Naive thymus-derived CD4-positive, alpha-beta T cell (primary cell): ENCODE measurements at places on chromosomes 11 and 22.

DNA sequence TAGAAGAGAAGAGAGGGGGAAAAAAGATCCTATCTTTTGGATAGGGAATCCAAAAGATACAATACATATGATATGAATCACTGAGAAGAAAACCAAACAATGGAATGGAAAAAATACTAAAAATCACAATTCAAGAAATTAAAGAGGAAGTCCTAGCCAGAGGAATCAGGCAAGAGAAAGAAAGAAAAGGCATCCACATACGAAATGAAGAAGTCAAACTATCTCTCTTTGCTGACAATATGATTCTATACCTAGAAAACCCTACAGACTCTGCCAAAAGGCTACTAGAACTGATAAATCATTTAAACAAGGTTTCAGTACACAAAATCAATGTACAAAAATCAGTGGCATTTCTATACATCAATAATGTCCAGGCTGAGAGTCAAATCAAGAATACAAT is 91.4 kb downstream of the EFCAB6 start:
- no peak overlapping the region for H3K27ac ChIP-seq
- no peak for DNase-seq
- no peaks in the 10 kb centered on the region for H3K27me3 ChIP-seq
- H3K4me1 ChIP-seq = no peaks in the 10 kb centered on the region

- no peaks in the 10 kb centered on the region for H3K27me3 ChIP-seq
- no peak overlapping the region for H3K27ac ChIP-seq
- no peak overlapping the region for H3K4me3 ChIP-seq
- H3K36me3 ChIP-seq = no peaks in the 10 kb centered on the region
- DNase-seq = no peak
These were observed 215.2 kb upstream of the MPPED2 start for GRCh38 chr11:30801357-30801756.

DNA sequence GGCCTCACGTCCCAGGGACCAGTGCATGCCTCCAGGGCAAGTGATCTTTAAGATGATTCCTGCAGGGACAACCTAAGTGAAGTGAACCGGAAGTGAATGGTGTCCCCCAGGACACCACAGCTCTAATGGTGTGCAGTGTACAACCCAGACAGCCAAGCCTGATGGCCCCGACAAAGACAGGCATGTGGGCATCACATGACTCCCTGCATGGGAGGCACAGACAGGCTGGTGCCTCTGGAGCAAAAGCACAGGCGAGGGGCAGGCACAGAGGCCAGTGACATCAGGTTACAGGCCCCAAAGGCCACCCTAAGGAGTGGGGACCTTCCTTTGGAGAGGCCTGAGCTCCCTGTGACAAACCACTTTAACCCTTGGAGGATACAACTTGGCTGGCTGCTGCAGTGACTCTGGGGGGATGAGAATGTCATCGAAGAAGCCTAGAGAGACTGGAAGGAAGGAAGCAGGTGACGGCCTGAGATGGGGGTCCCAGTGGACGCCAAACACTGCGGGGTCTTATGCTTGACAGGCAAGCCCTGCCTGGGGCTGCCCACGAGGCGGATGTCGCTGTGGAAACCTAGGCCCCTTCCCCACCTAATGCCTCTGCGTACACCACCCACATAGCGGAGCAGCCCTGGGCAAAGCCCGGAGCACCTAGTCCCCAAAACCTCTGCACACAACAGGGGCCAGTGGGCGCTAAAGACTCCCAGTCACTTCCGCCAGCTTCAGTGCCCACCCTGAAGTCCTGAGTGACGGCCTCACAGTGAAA is 12.4 kb downstream of the POLR3H start:
- no peak for DNase-seq
- H3K36me3 ChIP-seq = no peaks in the 10 kb centered on the region
- H3K27me3 ChIP-seq = no peaks in the 10 kb centered on the region
- no peak overlapping the region for H3K4me3 ChIP-seq

- H3K27ac ChIP-seq = no peak overlapping the region
- H3K27me3 ChIP-seq = no peaks in the 10 kb centered on the region
- no peaks in the 10 kb centered on the region for H3K4me1 ChIP-seq
- no peak for DNase-seq
These were observed 418.2 kb downstream of the METTL15 start for GRCh38 chr11:28526406-28526751.

DNA sequence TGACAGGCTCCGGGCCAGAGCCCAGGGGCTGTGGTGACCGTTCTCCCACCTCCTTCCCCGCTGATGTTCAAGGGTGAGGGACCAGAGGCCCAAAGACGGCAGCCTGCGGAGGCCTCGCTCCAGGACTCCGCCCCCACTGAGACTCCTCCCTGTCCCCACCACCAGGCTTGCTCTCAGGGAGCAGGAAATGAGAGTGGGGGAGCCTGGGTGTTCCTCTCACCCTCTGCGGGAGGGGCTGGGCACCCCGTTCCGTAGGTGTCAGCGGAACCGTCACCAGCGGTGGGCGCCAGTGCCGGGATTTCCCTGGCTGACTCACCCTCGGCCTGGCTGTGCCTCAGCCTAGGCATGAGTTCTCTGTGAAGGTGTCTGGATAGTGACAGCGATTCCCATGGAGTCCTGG is 15.7 kb downstream of the DAGLA start:
- peaks cover 14% of the 10 kb centered on the region for H3K4me1 ChIP-seq
- H3K4me3 ChIP-seq = peak overlapping the region; percentile 55

DNA sequence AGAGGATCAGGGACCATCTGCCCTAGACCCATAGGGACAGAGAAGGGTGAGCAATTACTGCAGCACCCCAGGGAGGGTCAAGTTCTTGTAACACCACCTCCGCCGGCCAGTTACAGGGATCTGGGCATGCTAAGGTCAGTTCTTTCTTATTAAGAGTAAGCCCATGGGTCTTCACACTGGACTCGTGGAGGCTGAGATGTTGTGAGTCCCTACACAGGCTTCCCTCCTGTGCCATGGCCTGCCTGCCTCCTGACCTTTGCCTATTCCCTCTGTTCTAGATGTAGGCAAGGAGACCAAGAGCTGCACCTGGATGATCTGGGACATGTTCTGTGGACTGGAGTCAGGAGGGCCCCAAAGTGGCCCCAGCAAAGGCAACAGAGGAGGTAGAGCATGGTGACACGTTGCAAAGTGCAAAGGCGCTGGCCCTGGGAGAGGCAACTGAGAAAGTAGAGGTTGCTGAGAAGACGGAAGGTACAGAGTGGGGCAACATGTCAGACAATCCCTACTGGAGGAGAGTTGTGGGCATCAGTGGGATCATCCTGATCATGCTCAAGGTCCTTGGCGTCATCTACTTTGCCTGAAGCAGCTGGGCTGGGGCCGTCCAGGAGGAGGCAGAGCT is 16.3 kb upstream of the GNAZ start:
- DNase-seq = no peak
- no peak overlapping the region for H3K27ac ChIP-seq
- H3K4me3 ChIP-seq = no peak overlapping the region
- no peaks in the 10 kb centered on the region for H3K36me3 ChIP-seq
- no peaks in the 10 kb centered on the region for H3K27me3 ChIP-seq
- no peaks in the 10 kb centered on the region for H3K4me1 ChIP-seq

- no peak for DNase-seq
- H3K4me1 ChIP-seq = no peaks in the 10 kb centered on the region
- no peaks in the 10 kb centered on the region for H3K36me3 ChIP-seq
- no peaks in the 10 kb centered on the region for H3K27me3 ChIP-seq
- H3K27ac ChIP-seq = no peak overlapping the region
These were observed 901.2 kb downstream of the METTL15 start for GRCh38 chr11:29009426-29009825.

- no peaks in the 10 kb centered on the region for H3K27me3 ChIP-seq
- no peak overlapping the region for H3K27ac ChIP-seq
- H3K4me3 ChIP-seq = no peak overlapping the region
- no peaks in the 10 kb centered on the region for H3K4me1 ChIP-seq
These were observed 374.8 kb downstream of the MIAT start for GRCh38 chr22:27032091-27032761.

DNA sequence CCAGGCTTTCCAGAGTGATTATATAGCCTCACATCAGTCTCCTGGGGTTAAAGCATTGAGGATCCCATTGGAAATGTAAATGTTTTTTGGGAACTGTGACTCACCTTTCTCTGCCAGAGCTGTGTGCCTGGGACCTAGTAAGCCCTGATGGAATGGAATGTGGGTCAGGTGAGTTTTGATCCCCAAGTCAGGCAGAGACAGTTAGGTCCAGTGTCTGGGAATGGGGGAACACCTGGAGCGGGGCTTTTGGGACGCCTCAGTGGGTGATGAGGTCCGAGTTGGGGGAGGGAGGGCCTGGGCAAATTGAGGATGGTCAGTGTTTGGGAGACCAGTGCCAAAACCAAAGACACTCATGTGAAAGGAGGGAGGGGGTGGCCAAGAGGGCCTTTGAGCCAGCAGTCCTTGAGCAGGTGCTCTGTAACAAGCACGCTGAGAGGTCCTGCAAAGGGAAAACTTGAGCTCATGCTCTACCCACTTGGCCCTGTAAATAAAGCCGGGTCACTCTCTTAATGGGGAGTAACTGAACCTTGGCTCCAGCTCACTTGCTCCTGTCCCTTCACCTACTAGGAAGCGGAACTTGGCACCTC is 104.7 kb downstream of the NAV2 start:
- no peaks in the 10 kb centered on the region for H3K4me1 ChIP-seq
- DNase-seq = no peak
- no peaks in the 10 kb centered on the region for H3K27me3 ChIP-seq
- H3K36me3 ChIP-seq = no peaks in the 10 kb centered on the region

- H3K36me3 ChIP-seq = peaks cover 31% of the 10 kb centered on the region
- no peak overlapping the region for H3K4me3 ChIP-seq
- no peak overlapping the region for H3K27ac ChIP-seq
- no peaks in the 10 kb centered on the region for H3K27me3 ChIP-seq
- H3K4me1 ChIP-seq = peaks cover 36% of the 10 kb centered on the region
These were observed 7.7 kb upstream of the NEAT1 start for GRCh38 chr11:65414776-65415498.

GRCh38 chr11:34823639-34824038 is 92.5 kb downstream of the APIP start:
- no peak overlapping the region for H3K27ac ChIP-seq
- no peaks in the 10 kb centered on the region for H3K27me3 ChIP-seq
- no peaks in the 10 kb centered on the region for H3K36me3 ChIP-seq
- no peak overlapping the region for H3K4me3 ChIP-seq

DNA sequence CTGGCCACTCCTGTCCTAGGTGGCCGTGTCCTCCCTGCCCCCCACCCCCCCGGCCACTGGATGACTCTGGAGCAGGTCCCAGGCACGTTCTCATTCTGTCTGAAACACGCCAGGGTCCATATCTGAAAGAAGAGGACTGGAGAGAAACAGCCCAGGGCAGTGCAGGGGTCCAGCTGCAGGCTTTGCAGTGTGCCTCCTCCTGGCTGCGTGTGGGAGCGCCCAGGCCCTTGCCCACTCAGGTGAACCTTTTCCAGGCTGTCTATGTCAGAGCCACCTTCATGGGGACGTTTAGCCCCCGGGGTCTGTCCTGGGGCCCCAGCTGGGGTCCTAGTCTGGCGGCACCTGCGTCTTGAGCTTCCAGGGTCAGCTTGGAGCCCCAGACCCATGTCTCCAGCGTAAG is 15.6 kb downstream of the GRAMD4 start:
- H3K36me3 ChIP-seq = peaks cover 4% of the 10 kb centered on the region
- no peaks in the 10 kb centered on the region for H3K27me3 ChIP-seq
- H3K27ac ChIP-seq = no peak overlapping the region
- no peak overlapping the region for H3K4me3 ChIP-seq
- DNase-seq = no peak
